ENCODE measurements at places on chromosomes 1 and 21.

DNA sequence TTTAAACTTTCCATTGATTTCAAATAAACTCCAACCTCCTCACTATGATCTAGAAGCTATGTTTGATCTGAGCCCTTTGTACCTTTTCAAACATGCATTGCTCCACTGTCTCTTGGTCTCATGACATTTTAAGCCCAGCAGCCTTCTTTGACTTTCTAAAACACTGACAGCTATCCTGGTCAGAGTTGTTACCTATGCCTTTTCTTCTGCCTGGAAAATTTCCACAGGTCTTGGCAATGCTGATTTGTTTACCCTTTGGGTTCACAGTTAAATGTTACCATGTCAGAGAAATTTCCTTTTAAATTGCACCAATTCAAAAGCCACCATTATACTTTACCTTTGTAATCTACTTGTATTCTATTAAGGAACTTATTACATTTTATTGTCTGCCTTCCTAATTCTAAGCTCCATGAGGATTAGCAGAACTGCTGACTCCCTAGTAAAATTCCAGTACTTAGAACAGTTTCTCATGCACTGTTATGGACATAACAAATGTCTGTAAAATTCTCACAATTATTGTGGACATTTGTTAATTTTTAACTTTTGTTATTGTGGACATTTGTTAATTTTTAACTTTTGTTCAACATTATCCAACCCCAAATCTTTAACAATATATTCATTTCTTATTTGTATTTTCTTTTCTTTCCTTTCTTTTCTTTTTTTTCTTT is 1064.4 kb downstream of the NCAM2 start:
- no peak for DNase-seq

DNA sequence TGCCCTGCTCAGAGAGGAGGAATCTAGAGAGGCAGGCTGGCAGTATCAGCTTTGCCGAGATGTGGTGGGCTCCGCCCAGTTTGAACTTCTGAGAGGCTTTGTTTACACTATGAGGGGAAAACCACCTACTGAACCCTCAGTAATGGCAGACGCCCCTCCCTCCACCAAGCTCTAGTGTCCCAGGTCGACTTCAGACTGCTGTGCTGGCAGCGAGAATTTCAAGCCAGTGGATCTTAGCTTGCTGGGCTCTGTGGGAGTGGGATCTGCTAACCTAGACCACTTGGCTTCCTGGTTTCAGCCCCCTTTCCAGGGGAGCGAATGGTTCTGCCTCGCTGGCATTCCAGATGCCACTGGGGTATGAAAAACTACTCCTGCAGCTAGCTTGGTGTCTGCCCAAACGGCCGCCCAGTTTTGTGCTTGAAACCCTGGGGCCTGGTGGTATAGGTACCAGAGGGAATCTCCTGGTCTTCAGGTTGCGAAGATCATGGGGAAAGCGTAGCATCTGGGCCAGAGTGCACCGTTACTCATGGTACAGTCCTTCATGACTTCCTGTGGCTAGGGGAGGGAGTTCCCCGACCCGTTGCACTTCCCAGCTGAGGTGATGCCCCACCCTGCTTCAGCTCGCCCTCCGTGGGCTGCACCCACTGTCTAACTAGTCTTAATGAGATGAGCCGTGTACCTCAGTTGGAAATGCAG is 43.6 kb downstream of the C21orf91 start:
- DNase-seq: no peak

GRCh38 chr1:75274920-75275506 is 140.8 kb downstream of the LHX8 start:
- DNase-seq: no peak

- no peak for DNase-seq
These were observed 12.4 kb downstream of the HMGN1 start for GRCh38 chr21:39336457-39337008.

GRCh38 chr1:169495046-169495775 is 9.5 kb upstream of the SLC19A2 start:
- DNase-seq: peak; percentile 14

GRCh38 chr1:20710469-20711284 is 7.1 kb downstream of the KIF17 start:
- DNase-seq: no peak

DNA sequence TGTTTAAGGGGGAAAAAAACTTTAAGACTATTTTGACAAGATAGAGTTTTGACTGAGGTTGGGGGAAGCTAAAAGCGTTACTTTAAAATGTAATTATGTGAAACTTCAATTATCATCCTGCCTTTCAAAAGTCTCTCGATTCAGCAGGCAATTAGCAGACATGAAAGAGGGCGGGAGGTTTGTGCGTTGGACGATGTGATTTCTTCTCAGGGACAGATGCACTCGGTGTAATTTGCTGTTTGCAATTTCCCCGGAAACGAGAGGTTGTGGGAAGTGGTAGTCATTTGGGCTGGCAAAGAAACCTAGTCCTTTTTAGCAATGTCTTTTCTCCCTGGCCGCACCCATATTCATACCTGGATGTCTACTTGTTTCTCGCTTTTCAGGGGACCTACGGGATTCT is 27.1 kb downstream of the KAZN start:
- no peak for DNase-seq

All from fibroblast of skin of right biceps (primary cell).